Activated T-helper 1 cell treated with Interleukin-2 at 50 U/mL for 16 hours (primary cell): ENCODE measurements at places on chromosomes 7 and 10.
A peak's percentile ranks its signal among the peaks of the same experiment; 100 is the strongest.

GRCh38 chr10:80971461-80971860 lies 433.8 kb downstream of the SH2D4B start:
- DNase-seq: no peak

GRCh38 chr7:32206987-32207386 lies 136.8 kb upstream of the PDE1C start:
- DNase-seq: no peak

GRCh38 chr10:5629303-5630111 lies 36.9 kb downstream of the ASB13 start:
- DNase-seq: peak; percentile 71

- no peak for DNase-seq
Observed at GRCh38 chr10:28595613-28596012, 62.7 kb downstream of the WAC start.

- DNase-seq: no peak
Observed at GRCh38 chr7:25031432-25031831, 51.5 kb upstream of the OSBPL3 start.
